SK-N-SH (cell line): ENCODE measurements at places on chromosomes 5 and 9. TPM values are rescaled to one million over a fixed set of nuclear protein-coding genes. Genes with fewer than 3 reads are reported as not detected.

DNA sequence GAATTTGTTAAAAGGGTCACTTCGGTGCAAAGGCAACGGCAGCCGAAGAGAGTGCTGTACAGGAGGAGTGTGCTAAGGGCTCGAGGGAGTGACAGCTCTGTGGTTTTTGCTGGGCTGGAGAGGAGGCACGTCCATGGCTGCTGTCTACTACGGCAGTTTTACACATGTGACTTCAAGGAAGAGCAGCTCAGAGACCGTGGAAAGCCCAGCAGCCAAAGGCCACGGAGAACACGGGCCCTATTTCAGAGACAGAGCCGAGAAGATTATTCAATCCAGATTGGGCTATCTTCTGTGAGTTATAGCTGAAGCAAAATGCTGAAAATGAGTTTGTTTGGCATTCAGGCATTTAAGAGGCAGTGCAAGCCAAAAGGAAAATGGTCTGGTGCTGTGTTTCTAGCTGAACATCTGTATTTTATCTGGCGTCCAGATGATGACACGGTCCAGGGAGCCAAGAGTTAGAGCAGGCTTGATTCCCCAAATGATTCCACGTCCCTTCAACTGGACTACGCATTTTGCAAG lies 96.4 kb downstream of the RFK start:
- no peak overlapping the region for H3K4me3 ChIP-seq
- H3K27ac ChIP-seq = no peak overlapping the region
- no peaks in the 10 kb centered on the region for H3K36me3 ChIP-seq
- no peak for DNase-seq
- no peaks in the 10 kb centered on the region for H3K4me1 ChIP-seq

- H3K4me3 ChIP-seq = no peak overlapping the region
- H3K36me3 ChIP-seq = no peaks in the 10 kb centered on the region
- no peak overlapping the region for H3K27ac ChIP-seq
- no peaks in the 10 kb centered on the region for H3K27me3 ChIP-seq
- H3K4me1 ChIP-seq = peaks cover 25% of the 10 kb centered on the region; the same call in 1 of the 2 replicates
Observed at GRCh38 chr9:120919843-120920805, 6.5 kb downstream of the TRAF1 start.

Gene DCTN3
- polyA plus RNA-seq = 210 and 300 TPM in 2 replicates

GRCh38 chr9:79868567-79869189 lies 296.9 kb downstream of the TLE4 start:
- H3K4me1 ChIP-seq = no peaks in the 10 kb centered on the region
- H3K27ac ChIP-seq = no peak overlapping the region
- no peak overlapping the region for H3K4me3 ChIP-seq

GRCh38 chr5:2192496-2192895 lies 309.8 kb upstream of the IRX4 start:
- no peak overlapping the region for H3K27ac ChIP-seq
- no peak overlapping the region for H3K4me3 ChIP-seq
- no peaks in the 10 kb centered on the region for H3K4me1 ChIP-seq

GRCh38 chr5:74413403-74414048 lies 227.0 kb downstream of the ENC1 start:
- H3K27ac ChIP-seq = no peak overlapping the region
- no peaks in the 10 kb centered on the region for H3K27me3 ChIP-seq
- DNase-seq = no peak
- H3K4me1 ChIP-seq = no peaks in the 10 kb centered on the region
- H3K4me3 ChIP-seq = no peak overlapping the region

Gene TCF7
- 2.3 and 2.7 TPM in 2 replicates for polyA plus RNA-seq

DNA sequence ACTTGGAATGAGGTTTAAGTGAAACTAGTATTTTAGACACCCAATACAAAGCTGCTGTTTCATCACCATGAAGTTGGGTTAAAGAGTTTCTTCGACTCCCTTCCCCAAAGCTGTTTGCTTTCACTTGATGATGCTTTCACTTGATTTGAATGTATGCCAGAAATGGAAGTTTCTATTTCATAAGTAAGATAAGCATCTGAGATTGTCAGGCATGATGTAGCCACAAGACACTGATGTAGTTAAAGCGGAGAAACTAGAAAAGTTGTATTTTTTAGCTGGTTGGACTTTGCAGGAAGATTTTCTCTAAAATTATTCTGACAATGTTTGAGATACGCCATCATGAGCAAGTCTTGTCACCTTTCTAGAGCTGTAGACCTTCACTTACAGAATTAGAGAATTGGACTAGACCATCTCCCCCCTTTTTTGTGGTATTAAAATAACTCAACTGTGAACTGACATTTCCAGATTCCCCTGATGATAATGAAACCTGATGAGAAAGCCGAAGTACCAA lies 20.0 kb downstream of the MOCS2 start:
- no peak overlapping the region for H3K4me3 ChIP-seq
- H3K27me3 ChIP-seq = no peaks in the 10 kb centered on the region
- H3K4me1 ChIP-seq = peaks cover 25% of the 10 kb centered on the region; the same call in 1 of the 2 replicates
- peak overlapping the region; percentile 43; the same call in 1 of the 2 replicates for H3K27ac ChIP-seq
- H3K36me3 ChIP-seq = peaks cover 42% of the 10 kb centered on the region; the same call in 1 of the 2 replicates

Gene NR5A1
- polyA plus RNA-seq = not detected in 2 replicates

DNA sequence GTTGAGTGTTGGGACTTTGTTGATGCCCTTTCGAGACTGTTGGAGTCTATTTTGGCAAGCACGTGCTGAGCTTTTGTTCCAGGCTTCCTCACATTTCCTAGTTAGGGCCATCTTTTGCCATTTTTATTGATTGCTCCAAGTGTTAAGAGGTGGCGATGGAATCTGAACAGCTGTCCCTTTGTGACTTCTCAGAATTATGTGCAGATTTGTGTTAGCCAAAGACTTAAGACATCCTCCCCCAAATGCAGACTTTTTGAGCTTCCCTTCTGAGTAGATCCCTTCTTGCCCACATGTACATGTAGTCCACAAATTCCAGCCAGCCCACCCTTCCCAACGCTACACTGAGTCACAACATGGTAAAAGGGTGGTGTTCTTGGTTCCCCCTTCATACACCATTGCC lies 59.2 kb downstream of the SPIN1 start:
- no peaks in the 10 kb centered on the region for H3K4me1 ChIP-seq
- H3K4me3 ChIP-seq = no peak overlapping the region
- peaks cover 20% of the 10 kb centered on the region for H3K36me3 ChIP-seq
- DNase-seq = no peak

- H3K4me3 ChIP-seq = no peak overlapping the region
- H3K27ac ChIP-seq = no peak overlapping the region
- no peak for DNase-seq
- H3K27me3 ChIP-seq = no peaks in the 10 kb centered on the region
- H3K4me1 ChIP-seq = no peaks in the 10 kb centered on the region
Observed at GRCh38 chr5:131647048-131647769, 12.2 kb upstream of the RAPGEF6 start.

Gene EMB
- polyA plus RNA-seq = 15.5 and 22.6 TPM in 2 replicates

DNA sequence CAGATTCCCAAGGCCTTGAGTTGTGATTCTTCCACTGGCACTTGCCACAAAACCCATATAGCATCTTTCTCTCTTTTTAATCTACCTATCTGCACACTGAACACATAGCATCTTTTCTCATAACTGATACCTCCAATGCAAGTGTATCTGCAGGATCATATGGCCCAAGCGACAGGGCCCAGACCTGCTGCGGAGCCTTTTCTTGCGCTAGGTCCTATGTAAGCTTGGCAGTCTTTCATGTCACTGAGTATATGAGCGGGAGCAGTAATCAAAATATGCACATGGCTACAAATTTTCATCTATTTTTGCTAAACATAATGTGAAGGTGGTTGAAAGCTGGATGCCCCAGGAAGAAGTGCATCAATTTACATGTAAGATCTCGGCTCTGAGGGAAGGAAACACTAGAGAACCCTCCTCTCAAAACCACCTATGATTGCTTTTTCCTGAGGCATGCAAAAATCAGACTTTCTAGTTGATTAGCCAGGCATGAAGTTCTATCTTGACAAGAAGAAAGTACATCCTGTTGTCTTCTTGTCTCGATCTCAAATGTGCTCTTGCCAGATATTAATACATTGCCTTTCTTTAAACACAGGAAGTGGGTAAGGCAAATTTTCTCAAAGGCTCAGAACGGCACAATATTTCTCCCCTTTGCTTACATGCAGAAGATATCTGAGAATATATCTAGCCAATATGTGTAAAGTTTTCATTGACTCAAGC lies 26.9 kb upstream of the CEMIP2 start:
- H3K4me1 ChIP-seq = no peaks in the 10 kb centered on the region
- DNase-seq = no peak
- H3K27me3 ChIP-seq = no peaks in the 10 kb centered on the region
- no peak overlapping the region for H3K27ac ChIP-seq

GRCh38 chr5:159203351-159203750 lies 6.0 kb downstream of the RNF145 start:
- no peaks in the 10 kb centered on the region for H3K27me3 ChIP-seq
- no peak for DNase-seq
- H3K4me1 ChIP-seq = peaks cover 34% of the 10 kb centered on the region
- H3K4me3 ChIP-seq = no peak overlapping the region
- H3K36me3 ChIP-seq = peaks cover 40% of the 10 kb centered on the region
